ENCODE measurements at places on chromosomes 7 and 10. TPM values are rescaled to one million over a fixed set of nuclear protein-coding genes. Genes with fewer than 3 reads are reported as not detected.

The SPDYE11 gene
- not detected for polyA plus RNA-seq

The TRPV6 gene
- polyA plus RNA-seq: 0.16 TPM

The DEPP1 gene
- polyA plus RNA-seq: 36.5 TPM

The NFE2L3 gene
- 5.9 TPM for polyA plus RNA-seq

The AUTS2 gene
- polyA plus RNA-seq: 6.9 TPM

The LLCFC1 gene
- not detected for polyA plus RNA-seq

Data from spleen (tissue), 13 donors.